ENCODE measurements at places on chromosomes 7 and 10.

DNA sequence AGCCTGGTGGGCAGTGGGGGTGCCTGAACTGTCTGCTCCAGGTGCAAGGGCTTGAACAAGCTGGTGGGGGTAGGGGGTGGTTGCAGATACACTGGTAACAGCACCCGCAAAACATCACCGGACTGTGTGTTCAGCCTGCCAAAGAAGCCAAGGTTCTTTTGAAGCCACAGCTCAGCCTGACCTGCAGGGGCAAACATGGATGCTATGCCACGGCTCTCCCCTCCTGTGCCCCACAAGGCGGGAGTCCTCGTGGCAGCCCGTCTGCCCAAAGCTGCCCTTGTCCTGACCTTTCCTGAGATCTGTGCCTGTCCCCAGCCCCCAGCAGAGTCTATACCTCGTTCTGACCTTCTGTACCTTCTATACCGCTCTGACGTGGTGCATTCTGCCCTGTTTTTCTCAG, 285.7 kb downstream of the GLRX3 start:
- no peak for DNase-seq

DNA sequence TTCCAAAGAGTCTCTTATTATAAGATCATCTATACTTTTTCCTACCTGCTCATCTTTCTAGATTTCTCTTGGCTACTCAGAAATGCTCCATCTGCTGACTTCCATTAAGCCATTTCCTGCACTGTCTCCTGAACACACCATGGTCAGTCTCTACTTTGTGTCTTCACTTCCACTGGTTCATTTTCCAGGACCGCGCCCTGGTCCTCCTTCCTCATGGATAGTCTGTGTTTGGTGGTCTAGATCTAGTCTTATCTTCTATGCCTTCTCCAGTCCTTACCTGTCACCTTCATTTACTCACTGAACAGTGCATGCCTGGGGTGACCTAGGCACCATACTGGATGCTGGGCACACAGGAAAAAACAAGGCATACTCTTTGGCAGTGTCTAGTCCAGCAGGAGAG, 11.8 kb downstream of the INSYN2A start:
- DNase-seq: no peak

- no peak for DNase-seq
Measured at GRCh38 chr10:20677340-20677739, 219.8 kb downstream of the NEBL start.

DNA sequence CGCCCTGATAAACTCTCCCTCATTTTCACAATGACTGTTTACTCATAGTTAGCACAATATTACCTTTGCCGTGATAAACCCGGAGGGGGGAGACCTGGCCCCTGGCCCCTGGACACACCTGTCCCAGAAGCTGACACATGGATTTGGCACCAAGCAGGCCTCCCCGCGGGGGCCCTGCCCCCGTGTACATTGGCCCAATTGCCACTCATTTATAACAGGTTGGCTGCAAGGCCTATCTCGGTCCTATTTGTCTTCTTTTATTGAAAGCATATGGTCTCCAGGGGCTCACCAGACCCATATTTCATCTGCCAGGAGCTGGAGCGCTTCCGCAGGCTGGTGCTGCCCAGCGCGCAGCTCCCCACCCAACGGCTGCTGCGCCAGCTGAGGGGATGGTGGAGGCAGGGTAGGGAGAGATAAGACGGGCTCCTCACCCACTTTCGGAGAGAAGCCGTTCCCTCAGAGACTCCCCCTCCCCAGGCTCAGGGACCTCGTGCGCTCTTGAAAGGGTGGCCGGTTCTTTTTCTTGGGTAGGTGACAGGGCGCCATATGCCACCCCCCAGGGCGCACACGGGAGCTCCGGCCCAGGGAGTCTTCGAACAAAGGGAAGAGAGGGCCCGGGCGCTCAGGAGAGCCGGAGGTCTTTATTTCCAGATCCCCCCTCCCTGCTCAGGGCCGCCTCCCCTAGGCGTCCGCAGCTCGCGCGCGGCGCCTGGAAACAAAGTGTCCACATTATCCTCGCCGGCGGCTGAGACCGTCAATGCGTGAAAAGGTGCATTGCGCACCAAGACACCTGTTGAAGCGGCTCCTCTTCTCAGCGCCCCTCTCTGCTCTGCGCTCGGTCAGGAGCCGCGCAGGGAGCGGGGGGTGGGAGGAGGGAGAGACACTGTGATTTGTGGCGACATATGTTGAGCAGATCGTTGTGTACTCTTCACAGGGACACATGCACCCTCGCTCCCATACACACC, 4.3 kb upstream of the NEUROG3 start:
- DNase-seq: no peak
